ENCODE measurements at places on chromosomes 11 and 22.

GRCh38 chr11:74672956-74673692 lies 58.1 kb downstream of the CHRDL2 start:
- DNase-seq, result no peak

DNA sequence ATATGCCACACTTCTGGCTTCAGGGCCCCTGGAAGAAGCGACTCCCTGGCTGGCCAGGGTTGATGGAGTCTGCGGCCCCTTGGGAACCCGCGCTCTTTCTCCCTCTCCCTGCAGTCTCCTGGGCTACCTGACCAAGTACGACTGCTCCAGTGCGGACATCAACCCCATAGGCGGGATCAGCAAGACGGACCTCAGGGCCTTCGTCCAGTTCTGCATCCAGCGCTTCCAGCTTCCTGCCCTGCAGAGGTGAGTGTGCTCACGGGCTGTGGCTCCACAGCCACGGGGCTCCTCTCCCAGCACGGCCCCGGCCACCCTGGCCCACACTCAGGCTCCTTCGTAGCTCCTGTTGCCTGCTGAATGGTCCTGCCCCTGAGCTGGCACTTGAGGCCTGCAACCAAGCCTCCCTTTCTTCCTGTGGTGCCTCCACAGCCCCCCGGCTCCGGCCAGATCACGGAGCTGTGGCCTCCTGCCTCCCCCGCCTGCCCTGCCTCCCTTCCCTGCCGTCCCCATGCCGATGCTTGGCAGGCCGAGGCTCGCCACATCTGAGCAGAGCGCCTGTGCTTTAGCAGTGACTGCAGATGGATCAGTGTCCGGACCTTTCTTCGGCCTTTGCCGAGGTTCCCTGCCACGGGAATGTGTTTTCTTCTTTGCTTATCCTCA lies 36.2 kb upstream of the KRTAP5-7 start:
- no peak for DNase-seq

GRCh38 chr11:22044126-22044525 lies 148.8 kb upstream of the ANO5 start:
- no peak for DNase-seq

- peak; percentile 28 for DNase-seq
Observed at GRCh38 chr11:36672815-36673450, 74.9 kb upstream of the RAG2 start.
